ENCODE measurements at places on chromosomes 12 and 14.
A peak's percentile ranks its signal among the peaks of the same experiment; 100 is the strongest.

- no peak for DNase-seq
These were observed 6.9 kb downstream of the TNFAIP2 start for GRCh38 chr14:103130017-103130764.

- no peak for DNase-seq
These were observed 3.3 kb downstream of the GMPR2 start for GRCh38 chr14:24235804-24236688.

DNA sequence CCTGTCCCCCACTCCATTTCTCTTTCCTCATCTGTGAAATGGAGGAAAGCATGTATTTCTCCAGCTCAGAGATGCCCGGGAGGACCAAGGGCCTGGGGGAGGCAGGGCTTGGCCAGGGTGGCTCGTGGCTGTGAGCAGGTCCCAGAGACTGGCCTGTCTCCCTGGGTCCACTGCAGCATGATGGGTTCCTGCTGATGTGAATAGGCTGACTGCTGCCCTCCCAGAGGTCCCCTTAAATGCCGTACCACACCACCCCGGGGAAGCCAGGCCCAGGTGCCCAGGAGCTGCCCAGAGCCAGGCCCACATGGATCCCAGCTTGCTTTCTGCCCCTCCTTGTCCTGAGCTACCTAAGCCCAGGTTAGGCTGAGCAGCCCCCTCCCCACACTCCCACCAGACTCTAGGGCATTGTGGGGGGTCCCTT is 158.2 kb upstream of the C14orf180 start:
- peak; percentile 15 for DNase-seq

DNA sequence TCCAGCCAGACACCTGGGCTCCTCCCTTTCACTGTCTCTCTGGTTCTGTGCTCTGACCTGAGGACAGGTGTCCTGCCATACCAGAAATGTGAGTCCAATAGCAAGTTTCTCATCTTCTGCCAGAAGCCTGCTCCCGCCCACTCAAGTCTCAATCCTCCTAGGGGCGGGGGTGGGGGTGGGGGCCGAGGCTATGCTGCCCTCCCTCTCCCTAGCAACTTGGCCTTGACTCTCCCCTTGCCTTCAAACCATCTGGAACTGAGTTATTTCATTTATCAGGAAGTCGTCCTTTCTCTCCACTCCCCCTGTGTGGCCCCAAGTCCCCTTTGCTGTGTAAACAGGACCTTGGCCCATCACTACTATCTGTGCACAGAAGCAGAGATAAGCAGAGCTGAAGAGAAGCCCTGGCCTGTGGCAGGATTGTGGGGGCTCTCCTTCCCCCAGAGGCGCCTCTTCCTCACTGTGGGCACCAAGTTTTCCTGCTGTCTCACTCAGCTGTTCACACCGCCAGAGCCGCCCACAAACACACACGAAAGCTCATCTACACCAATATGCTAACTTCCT is 117.1 kb downstream of the DPF3 start:
- DNase-seq: no peak

DNA sequence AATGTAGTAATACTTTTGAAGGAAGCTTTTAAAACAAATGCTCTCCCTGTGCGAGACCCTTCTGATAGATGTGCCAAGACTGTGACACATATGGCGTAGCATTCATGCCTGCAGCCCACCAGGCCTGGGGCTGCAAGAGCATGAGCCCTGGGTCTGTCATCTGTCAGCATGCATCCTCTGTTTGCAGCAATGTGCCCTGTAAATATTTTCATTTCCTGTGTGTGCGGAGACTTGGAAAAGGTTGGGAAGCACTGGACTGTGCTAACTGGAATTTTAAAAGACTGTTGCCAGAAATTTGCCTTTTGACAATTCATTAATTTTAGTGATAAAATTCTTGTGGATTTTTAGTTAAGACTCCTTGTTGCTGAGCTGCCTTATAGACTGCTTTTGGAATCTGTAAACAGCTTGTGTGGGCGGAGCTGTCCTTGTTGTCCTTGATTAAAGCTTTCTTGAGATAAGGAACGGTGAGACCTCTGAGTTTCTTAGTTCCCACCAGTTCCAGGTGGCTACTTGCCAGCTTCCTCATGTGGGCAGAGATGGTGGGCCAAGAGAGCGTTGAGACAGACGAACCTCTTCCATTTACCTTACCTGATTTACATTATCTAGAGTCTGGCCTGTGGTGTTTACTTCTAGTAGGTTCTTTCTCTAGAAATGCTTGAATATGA is 23.4 kb downstream of the MARK3 start:
- peak; percentile 47 for DNase-seq

DNA sequence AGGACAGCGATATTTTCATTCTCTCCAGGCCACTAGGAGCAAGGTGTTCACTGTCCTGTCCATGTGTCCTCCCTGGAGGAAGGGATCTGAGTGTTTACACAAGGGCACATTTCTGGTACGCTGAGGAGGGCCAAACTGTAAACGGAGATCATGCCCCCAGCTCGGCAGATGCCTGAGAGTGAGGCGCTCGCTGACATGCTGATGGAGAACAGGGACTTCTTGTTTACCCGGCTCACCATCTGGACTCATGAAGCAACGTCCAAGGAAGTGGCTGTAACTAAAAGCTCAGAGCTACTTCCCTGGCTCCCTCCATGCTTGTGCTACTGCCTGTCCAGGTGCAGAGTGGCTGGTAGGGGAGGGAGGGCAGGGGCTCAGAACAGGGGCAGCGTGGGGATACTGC is 43.4 kb upstream of the KCNA1 start:
- no peak for DNase-seq

GRCh38 chr14:25658988-25659387 is 609.0 kb upstream of the STXBP6 start:
- DNase-seq: no peak

DNA sequence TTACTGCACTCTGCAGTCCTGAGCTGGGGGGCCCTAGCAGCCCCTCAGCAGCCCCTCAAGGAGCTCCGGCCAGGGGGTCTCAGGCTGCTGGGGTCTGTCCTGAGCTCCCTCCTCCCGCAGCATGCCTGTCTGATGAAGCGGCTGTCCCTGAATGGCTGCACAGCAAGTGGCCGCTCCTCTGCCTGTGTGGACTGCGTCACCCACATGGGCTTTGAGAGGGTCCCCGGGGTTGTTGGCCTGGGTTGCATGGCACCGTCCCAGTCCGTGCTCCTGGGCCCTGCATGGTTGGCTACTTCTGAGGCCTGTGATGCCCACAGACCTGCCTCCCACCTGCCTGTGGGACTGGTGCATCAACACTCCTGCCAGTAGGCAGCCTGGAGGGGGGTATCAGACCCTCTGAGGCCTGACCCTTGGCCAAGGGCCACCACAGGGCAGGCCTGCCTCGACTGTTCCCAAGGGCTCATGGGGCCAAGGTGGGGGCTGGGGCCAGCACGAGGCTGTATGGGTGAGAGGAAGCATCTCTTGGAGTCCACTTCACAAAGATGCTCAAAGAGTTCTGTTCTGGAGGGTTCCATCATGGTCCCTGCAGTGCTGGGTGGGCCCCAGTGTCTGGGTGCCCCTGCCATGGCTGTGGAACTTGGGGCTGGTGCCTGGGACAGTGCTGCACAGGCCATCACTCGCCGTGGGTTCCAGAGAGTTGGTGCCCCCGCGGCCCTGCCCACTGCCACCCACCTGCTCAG is 12.2 kb downstream of the CEP170B start:
- no peak for DNase-seq

DNA sequence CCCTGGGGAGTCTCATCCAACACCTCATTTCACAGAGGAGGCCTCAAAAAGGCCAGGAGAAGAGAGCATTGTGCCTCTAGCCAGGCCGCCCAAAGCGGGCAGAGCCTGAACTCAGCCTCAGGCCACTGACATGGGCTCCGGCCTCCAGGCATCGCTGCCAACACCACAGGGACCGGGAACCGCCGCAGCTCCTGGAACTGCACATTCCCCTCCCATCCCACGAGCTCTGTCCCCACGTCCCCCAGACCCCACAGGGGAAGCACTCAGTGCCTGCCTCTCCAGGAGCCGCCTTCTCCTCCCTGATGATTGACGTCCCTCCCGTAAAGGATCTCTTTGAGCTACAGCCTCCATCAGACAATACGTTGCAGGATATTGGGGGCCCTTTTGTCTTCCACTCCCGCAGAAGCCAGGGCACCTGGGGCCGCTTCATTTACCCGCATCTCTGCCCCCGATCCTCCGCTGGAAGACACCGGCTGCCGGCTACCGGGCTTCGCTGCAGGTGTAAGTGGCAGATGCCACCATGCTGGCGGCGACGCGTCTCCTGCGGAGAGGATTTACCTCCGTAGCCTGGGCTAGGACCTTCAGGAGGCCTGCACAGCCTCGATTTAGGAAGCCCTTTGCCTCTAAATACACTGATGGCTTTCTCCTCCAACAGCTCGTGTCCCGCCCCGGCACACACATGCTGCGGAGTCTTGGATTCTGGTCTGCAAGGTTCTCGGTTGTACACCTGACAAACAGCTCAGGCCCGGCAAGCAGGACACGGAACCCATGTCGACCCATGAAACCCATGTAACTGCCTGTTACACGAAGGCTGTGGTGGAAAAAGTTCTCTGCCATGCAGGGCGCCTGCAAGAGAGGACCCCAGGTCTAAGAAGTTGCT is 104.8 kb downstream of the RIMBP2 start:
- no peak for DNase-seq

- peak; percentile 82 for DNase-seq
These were observed 48.7 kb upstream of the LALBA start for GRCh38 chr12:48618541-48618940.

GRCh38 chr12:89476232-89476631 is 48.4 kb downstream of the GALNT4 start:
- no peak for DNase-seq

- no peak for DNase-seq
These were observed 694.0 kb upstream of the USP15 start for GRCh38 chr12:61566183-61566582.

DNA sequence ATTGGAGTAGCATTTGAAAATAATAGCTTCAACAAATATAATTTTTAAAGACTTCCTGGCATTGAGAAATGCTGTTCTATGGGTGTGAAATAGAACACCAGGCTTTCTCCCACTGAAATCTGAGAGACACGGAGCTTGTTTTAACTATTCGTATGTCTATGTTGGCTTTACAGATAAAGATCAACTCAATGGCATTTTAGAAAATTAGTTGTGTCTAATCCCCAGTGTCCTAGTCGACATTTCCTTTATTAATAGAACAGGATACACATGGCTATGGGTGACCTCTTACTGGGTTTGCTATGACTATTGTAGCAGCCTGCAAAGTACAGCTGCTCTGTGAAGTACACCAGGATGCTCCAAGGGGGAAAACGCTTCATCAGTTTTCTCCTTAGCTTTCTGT is 159.3 kb downstream of the SLC25A21 start:
- no peak for DNase-seq

DNA sequence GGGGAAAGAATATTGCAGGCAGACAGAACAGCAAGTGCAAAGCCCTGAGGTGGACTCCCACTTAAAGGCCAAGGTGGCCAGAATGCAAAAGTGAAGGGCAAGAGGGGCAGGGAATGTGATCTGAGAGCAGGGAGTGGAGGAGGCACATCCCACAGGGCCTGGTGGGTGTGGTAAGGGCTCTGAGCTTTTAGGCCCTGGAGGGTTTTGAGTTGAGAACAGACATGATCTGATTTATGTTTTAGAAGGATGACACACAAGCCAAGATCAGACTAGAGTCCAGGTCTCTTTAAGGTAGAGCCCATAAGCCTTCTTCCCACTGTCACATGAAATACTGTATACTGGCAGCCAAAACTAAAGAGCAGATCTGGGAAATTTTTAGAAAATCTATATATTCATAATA is 162.5 kb downstream of the SLC38A4 start:
- no peak for DNase-seq

DNA sequence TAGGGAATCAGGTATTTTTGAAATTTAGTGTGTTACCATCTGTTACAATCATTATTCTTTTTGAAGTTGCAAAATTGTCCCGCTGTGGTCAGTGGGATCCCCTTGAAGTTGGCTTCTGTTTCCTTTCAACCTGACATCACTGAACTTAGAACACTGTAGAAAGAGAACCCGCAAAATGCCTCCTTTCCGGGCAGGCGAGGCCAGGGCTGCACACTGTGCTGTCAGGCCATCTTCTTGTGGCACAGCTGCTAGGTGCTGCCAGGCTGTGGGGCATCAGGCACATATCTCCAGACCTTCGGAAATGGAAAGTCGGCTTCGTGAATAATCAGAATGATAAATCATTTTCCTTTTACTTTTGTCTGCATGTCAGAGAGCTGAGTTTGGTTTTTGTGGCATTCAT is 103.5 kb downstream of the GLT1D1 start:
- DNase-seq: no peak

DNA sequence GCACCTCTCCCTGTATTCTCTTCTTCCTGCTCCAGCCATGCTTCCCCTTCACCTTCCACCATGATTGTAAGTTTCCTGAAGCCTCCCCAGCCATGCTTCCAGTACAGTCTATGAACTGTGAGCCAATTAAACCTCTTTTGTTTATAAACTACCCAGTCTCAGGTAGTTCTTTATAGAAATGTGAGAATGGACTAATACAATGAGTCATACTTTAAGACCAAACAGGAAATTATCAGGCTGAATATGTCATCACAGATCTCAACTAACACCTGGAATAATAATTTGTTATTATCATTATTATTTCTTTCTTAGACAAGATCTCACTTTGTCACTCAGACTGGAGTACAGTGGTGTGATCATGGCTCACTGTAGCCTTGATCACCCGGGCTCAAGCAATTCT is 85.4 kb downstream of the KCNMB4 start:
- DNase-seq: no peak

DNA sequence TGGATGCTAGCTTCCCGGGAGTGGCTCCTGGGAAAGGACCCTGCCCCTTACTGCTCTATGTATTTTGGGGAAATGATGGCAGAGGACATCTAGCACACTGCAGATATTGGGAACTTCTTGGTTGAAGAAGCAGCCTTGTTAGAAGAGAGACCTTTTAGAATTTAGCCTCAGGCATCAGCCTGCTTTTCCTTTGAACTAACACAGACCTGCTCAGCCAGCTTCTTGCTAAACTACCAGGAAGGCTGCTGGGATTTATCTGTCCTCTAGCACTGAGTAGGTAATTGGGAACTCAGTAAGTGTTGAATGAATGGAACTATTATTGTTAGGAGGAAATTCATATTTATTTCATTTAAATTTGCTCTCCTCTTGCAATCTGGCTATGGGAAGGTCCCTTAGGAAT is 77.3 kb downstream of the DRAM1 start:
- no peak for DNase-seq

GRCh38 chr14:52051871-52052270 is 17.0 kb downstream of the NID2 start:
- DNase-seq: no peak

DNA sequence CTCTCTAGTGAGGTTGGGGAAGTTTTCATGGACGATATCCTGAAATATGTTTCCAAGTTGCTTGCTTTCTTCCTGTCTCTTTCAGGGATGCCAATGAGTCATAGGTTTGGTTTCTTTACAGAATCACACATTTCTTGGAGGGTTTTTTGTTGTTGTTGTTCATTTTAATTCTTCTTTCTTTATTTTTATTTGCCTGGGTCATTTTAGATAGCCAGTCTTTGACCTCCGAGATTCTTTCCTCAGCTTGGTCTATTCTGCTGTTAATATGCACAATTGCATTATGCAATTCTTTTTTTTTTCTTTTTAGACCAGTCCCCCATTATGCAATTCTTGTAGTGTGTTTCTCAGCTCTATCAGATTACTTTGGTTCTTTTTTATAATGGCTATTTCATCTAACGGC is 338.9 kb downstream of the AEBP2 start:
- no peak for DNase-seq
